Amniotic epithelial cell (primary cell): ENCODE measurements at places on chromosomes 3 and 15.

DNA sequence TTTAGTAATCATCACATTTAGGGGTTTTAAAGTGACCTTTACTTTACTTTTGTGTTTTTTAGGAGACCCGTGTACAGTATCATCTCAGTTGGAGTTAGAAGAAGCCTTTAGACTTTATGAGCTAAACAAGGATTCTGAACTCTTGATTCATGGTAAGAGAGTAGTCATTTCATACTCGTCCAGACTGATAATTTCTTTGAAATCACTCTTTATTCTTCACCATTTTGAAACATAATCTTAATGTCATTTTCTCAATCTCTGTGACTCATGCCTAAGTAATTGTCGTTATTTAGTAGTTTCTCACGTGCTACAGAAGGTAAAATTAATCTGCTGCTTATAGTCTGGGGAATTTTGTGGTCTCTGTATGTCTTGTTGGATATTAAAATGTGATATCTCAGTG, 37.7 kb downstream of the PRKCI start:
- DNase-seq: peak; percentile 41

- no peak for DNase-seq
These were observed 62.4 kb downstream of the ZIC4 start for GRCh38 chr3:147343926-147344325.

DNA sequence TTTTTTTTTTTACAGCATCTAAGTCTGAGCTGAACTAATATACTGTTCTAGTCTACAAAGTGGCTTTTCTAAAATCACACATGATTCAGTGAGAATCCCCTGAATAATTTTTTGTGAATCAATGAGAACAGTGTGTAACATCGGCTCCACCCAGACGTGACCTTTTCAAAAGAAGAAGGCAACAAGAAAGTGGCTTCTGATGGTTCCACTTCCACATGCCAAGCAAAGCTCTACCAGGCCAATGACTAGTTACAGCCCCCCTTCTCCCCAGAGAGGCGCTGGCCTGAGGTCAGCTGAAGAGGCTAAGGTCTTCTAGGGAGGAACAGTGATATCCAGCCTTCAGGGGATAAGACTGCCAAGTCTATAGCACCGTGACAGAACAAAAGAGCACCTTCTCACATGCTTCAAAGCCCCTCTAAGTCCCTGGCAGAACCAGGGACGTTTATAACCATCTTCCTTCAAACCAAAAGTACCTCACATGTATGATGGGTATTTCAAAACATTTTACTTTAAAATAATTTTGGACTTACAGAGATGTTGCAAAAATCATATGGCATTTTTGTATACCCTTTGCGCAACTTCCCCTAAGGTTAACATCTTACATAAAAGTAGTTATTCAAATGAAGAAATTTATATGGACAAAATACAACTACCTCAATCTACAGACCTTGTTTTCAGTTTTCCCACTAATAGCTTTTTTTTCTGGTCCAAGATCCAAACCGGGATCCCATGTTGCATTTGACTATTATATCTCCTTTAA, 177.9 kb downstream of the OSBPL10 start:
- no peak for DNase-seq

GRCh38 chr3:46926039-46926438, 48.5 kb downstream of the PTH1R start:
- DNase-seq: peak; percentile 63

- DNase-seq: no peak
These were observed 88.2 kb upstream of the PROK2 start for GRCh38 chr3:71873093-71873611.

- peak; percentile 21 for DNase-seq
These were observed 75.2 kb downstream of the NEO1 start for GRCh38 chr15:73127302-73127936.

- DNase-seq: no peak
These were observed 793.5 kb upstream of the CADM2 start for GRCh38 chr3:84165328-84165727.

GRCh38 chr15:89141885-89142284, 53.6 kb downstream of the ABHD2 start:
- DNase-seq: no peak

GRCh38 chr3:3836845-3837244, 37.6 kb downstream of the LRRN1 start:
- DNase-seq: no peak

GRCh38 chr3:99315896-99316295, 322.5 kb upstream of the COL8A1 start:
- no peak for DNase-seq

DNA sequence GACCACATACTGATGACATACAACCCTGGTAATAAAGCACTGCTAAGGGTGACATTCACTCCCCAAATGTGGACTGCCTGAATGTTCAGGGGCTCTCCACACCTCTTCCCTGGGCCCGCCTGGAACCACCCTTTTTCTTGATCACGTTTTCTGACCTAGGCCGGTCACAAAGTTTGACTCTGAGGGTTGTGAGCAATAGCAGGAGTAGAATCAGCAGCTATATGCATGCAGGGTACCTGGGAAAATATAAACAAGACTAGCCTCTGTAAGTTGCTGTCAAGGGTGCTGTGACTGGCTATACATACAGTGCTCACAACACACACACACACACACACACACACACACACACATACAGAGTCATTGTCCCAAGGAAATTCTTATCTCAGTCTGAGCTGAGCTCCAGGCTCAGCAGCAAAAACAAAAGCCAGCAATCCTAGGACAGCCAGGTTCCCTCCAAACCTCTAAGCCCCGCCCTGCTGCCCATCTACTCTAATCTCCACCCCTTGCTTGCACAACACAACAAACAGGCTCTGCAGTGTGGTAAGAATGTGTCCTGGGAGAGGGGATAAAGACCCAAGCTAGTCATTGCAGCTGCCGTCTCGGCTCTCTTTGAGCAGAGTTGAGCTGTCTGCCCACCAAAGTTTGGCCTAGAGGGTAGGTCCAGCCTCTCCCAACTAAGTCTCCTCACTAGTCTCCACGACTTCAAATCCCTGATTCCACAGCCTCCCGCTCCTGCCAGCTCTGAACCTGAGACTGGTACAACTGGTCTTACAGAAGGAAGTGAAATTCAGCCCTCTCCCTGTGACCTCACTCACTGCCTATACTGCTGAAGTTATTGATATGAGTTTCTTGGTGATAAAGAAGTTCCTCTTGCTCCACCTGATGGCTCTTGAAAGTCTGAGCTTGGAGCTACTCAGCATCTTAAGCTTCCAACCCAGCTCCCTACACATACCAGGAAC, 2.2 kb downstream of the BMF start:
- DNase-seq: peak; percentile 78

GRCh38 chr15:61380270-61380669, 151.2 kb upstream of the RORA start:
- no peak for DNase-seq

GRCh38 chr3:125349556-125350165, 25.5 kb downstream of the ZNF148 start:
- no peak for DNase-seq

- DNase-seq: peak; percentile 17
These were observed 198.6 kb upstream of the PLSCR5 start for GRCh38 chr3:146803745-146804144.

DNA sequence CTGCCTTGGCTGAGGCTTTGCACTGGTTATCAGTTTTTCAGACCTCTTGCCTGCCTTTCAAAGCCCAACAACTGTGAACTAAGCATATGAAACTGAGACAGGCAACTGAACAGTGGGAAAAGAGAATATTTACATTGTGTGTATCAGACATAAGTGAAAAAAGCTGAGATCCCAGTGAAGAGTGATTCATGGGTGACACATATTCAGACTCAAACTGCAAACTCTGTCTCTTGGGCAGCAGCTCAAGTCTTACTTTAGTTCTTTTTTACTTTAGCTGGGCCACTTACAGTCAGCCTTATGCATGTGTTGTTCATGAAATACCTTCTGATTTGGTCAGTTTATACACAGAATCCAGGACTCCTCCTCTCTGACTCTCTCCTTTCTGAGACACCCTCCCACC, 19.2 kb downstream of the SUCLG2 start:
- DNase-seq: peak; percentile 64

GRCh38 chr3:51610708-51611107, 60.3 kb upstream of the TEX264 start:
- no peak for DNase-seq

DNA sequence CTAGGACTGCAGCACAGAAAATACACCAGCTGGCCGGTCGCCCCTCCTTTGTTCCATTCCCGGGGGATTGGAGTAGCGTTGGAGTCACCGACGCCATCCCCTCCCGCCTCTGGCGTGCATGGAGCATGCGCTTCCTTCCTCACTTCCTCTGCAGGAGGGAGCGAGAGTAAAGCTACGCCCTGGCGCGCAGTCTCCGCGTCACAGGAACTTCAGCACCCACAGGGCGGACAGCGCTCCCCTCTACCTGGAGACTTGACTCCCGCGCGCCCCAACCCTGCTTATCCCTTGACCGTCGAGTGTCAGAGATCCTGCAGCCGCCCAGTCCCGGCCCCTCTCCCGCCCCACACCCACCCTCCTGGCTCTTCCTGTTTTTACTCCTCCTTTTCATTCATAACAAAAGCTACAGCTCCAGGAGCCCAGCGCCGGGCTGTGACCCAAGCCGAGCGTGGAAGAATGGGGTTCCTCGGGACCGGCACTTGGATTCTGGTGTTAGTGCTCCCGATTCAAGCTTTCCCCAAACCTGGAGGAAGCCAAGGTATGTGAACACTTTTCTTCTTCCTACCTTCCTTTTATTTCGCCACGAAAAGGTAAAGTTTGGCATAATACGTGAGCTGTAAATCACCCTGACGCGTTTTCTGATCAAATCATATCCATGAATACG, at the start of gene SCG3:
Gene SCG3, plus strand, starts transcription at position 201 of the 661 bp plus-strand sequence. Its CDS starts 253 bp downstream, at position 454.
- DNase-seq: peak; percentile 72

GRCh38 chr15:75493732-75494131, 42.2 kb upstream of the SIN3A start:
- no peak for DNase-seq

- DNase-seq: no peak
These were observed 42.0 kb downstream of the WHAMM start for GRCh38 chr15:82851306-82851850.

- no peak for DNase-seq
These were observed 4.3 kb downstream of the GOLIM4 start for GRCh38 chr3:168091302-168091858.

GRCh38 chr3:59081071-59081470, 31.2 kb upstream of the CFAP20DC start:
- DNase-seq: no peak

- DNase-seq: peak; percentile 61
These were observed 1751.2 kb downstream of the SI start for GRCh38 chr3:163327086-163327485.

DNA sequence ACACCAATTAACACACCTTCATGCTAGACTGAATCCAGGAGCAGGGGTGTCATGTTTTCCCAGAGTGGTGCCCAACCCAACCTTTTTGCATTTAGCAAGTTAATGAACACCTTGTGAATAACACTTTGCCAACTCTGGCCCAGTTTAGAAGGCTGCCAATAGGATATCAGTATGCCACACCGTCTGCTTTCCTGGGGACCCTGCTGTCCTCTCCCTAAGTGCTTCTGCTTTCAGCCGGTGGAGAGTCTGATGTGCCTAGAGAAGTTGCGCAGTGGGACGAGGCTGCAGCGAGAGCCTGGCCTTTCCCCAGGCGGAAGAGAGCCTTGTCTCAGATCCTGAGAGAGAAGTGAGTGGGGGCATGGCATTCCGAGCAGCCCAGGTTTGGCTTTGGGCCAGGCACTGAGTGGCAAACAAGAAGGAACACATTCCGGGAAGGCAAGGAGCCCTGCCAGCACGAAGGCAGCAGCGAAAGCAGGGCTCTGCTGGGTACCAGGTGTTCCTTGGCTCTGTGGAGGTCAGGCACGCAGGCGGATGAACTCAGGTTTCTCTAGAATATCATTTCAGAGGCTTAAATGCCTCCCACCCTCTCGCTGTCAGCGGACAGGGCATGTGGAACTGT, 36.9 kb downstream of the SENP8 start:
- DNase-seq: peak; percentile 26

DNA sequence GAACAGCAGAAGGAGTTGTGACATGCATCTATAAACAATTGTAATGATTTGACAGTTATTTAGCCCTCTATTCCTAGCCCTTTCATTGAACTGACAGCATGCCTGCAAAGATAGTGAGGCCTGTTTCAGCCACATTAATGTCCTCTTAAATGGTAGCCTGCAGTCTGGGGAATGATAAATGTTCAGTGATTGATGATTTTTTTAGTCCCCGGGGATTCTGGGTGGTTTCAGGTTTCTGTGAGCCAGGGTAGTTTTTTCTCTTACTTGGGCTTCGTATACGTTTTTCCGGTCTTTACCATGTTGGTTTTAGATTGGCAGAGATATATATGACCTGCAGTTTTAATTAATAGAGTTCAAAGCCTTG, 172.0 kb downstream of the TCF12 start:
- no peak for DNase-seq

- DNase-seq: no peak
These were observed 268.9 kb downstream of the SHOX2 start for GRCh38 chr3:157837336-157837735.

- no peak for DNase-seq
These were observed 1245.7 kb downstream of the SI start for GRCh38 chr3:163832547-163832946.

- no peak for DNase-seq
These were observed 555.5 kb upstream of the TBL1XR1 start for GRCh38 chr3:177752831-177753230.

- no peak for DNase-seq
These were observed 5.2 kb downstream of the SOX2 start for GRCh38 chr3:181716966-181717365.

- DNase-seq: no peak
These were observed 304.8 kb upstream of the STAC start for GRCh38 chr3:36075491-36075890.

DNA sequence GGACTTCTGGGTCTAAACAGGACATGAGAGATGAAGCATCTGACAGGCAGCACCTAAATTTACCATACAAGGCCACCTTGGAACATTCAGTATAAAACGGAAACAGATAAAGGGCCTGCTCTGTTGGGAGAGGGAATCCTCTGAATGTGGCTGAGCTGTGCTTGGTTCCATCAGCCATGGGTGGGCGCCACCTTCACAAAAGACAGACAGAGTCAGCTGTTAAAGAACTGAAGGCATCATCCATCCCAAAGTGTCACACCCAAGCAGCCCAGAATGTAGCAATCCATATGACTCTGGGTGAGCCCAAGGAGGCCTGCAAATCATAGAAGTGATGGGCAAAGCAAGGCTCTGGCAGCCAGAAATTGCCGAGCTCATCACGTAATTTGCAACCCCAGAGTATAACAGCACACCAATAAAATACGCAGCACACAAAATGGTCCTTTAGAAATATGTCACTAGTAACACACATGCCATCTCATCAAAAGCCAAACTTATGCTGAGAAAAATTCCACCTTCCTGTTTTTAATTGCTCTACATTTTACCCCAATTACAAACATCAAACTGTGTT, 24.8 kb upstream of the RBP1 start:
- no peak for DNase-seq

GRCh38 chr3:5489536-5489935, 302.0 kb downstream of the EDEM1 start:
- DNase-seq: no peak

GRCh38 chr15:96285729-96286254, 44.7 kb upstream of the NR2F2 start:
- DNase-seq: no peak
